ENCODE measurements at places on chromosomes 13 and 19. TPM values are rescaled to one million over a fixed set of nuclear protein-coding genes. Genes with fewer than 3 reads are reported as not detected.

Gene TYROBP
- not detected for total RNA-seq

Gene CFAP97D2
- total RNA-seq = not detected

Gene FGF22
- 0.28 TPM for total RNA-seq

Gene NPAS1
- total RNA-seq = 6.7 TPM

Gene ZFP82
- 1.6 TPM for total RNA-seq

Gene IRS2
- 55.6 TPM for total RNA-seq

Gene PRODH2
- 0.34 TPM for total RNA-seq

Gene FCER2
- total RNA-seq = not detected

Gene LMTK3
- total RNA-seq = 2.1 TPM

Gene PSG3
- total RNA-seq = 0.07 TPM

Gene ZNF761
- 8.5 TPM for total RNA-seq

Gene RFPL4A
- 0.35 TPM for total RNA-seq

Gene LGI4
- 0.30 TPM for total RNA-seq

Gene GAS6
- total RNA-seq = 6.4 TPM

Gene MUC16
- total RNA-seq = 0.02 TPM

Gene UGGT2
- total RNA-seq = 10.1 TPM

Gene GARIN5A
- total RNA-seq = 2.2 TPM

Gene SLC25A41
- 0.11 TPM for total RNA-seq

Gene C13orf42
- total RNA-seq = not detected

Gene ZNF534
- total RNA-seq = not detected

Gene TINCR
- 1.7 TPM for total RNA-seq

Gene MRPL57
- total RNA-seq = 23.6 TPM

Gene FFAR2
- not detected for total RNA-seq

Gene CCL25
- not detected for total RNA-seq

Gene METTL21C
- total RNA-seq = not detected

Gene ZNF234
- 2.5 TPM for total RNA-seq

Gene PVR
- total RNA-seq = 104 TPM

Gene SSC5D
- 0.61 TPM for total RNA-seq

Gene CGB5
- total RNA-seq = 0.85 TPM

Gene SERPINE3
- not detected for total RNA-seq

Gene ALG5
- 38.0 TPM for total RNA-seq

Gene HPN
- total RNA-seq = 0.10 TPM

Gene CD320
- total RNA-seq = 61.6 TPM

Gene ZNF428
- total RNA-seq = 62.5 TPM

Gene THOP1
- 75.7 TPM for total RNA-seq

Gene ISYNA1
- 45.1 TPM for total RNA-seq

Gene TBXA2R
- total RNA-seq = 0.79 TPM

Gene C19orf67
- not detected for total RNA-seq

Gene USHBP1
- not detected for total RNA-seq

Gene PABPC3
- total RNA-seq = 0.15 TPM

Gene GRK1
- 0.04 TPM for total RNA-seq

Gene CA11
- 11.4 TPM for total RNA-seq

Gene ATXN8OS
- not detected for total RNA-seq

Gene ZNF296
- total RNA-seq = 14.8 TPM

Gene CEP89
- total RNA-seq = 50.8 TPM
